NCI-H1436 (cell line): ENCODE measurements at places on chromosomes 13 and 19.

GRCh38 chr19:407511-408440 is 1.2 kb downstream of the C2CD4C start:
- no peak for DNase-seq

DNA sequence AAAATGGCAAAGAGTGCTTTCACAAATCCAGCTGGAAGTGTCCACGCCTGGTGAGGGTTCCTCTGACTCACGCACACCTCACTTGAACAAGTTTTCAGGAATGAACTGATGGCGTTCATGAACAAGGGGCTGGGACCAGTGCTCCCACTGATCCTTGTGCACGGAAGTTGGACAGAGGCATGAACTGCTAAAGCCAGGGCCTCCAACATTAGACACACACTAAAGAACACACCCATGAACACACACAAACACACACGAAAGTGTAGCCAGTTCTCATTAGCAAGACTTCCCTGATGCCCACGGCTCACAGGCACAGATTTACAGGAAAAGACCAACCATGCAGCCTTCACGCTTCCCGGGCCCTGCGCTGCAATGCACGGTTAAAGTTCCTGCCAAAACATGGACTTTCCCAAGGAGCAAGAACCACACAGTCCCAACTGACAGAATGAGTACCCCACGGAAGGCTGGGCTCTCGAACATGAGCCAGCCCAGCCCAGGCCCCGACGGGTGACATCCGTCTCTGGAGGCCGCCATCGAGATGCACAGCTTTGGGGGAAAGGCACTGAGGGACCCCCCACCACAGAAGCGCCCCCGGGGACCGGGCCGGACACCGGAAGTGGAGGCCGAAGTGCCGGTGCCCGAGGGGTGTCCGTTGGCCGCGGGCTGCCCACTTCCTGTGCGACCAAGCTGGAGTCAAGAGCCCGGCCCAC is 808 bp downstream of the DNMT1 start:
- no peak for DNase-seq

DNA sequence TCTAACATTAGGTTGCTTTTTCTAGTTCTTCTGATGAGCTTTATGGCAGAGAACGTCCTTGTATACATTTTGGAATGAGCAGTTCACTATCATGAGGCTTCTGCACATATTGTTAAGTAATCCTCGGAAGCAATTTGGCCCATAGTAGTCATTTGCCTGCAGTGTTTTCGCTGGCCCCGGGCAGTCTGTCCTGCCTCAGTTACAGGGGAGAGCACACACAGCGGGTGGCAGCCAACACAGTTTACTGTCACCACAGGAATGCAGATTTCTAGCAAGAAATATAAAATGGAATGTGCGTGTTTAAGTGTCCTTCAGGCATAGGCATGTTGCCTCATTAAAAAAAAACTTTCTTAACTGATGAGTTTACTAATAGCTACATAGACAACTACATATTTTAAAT is 71.5 kb upstream of the GJB6 start:
- no peak for DNase-seq

DNA sequence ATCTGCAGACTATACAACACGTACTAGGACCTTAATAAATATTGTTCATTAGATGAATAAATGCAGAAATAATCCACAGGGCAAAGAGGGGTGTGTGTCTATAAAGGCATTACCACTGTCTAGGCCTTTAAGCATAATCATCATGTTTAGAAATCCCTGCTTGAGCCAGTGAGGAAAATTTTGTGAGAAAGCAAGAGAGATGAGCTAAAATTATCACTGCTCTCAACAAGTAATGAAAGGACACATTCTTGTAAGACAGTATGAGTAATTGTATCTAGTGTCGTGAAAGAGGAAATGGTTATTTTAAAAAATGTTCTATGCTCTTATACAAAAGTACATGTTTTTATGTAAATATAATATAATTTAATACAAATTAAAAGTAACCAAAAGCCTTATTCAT is 1699.4 kb downstream of the PCDH9 start:
- no peak for DNase-seq

DNA sequence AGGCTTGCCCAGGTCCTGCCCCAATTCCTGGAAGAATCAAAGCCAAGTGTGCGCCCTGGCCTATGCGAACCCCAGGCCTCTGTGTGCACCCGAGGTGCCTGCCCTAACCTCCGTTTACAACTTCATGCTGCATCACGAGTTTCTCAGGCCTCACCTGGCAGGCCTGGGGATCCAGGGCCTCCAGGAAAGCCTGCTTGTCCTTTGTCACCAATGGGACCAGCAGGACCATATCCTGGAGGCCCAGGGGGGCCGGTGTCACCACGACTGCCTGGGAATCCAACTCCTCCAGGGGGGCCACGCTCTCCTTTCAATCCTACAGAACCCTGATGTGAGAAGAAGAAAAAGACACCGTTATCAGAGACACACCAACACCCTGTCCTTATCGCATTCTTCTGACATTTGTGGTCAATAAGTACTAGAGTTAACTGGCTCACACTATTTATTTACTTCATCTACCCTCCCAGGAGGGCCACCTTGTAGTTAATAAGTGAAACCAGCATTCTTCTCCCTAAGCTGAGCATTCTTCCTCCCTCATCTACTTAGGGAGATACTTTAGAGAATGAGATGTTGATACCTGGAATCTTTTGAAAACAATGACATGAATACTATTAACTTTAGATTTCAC is 120.6 kb downstream of the COL4A1 start:
- DNase-seq = no peak

- no peak for DNase-seq
These were observed 100.4 kb downstream of the SLC10A2 start for GRCh38 chr13:102965802-102966201.

DNA sequence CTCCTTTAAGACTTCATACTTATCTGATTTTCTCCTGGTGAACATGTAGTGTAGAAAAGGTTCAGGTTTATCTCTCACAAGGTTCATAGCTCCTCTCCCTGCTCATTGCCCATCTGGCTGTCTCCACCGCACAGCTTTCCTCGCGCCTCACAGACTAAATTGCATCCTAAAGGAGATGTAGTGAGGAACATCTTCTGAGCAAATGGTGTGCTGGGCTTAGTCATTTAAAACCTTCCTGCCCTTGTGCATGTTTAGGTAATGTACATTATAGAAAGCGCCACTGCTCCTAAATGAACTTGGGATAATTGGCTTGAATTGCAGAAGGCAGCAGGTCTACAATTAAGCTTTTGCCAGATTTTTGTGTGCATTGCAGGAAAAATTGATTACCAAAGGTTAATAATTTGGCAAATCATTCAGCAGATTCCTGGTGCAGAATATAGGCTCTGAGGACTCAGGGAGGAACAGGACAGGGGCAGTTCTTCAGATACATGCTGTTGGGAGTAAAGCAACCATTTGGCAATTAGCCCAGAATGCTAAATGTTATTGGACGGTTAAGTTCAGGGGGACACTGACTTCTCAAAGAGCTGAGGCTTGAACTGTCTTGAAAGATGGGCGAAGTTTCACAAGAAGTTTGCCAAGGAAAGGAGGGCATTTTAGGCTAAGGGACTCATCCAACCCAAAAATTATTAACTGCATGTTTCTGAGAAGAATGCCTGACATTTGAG is 108.4 kb upstream of the CLDN10 start:
- no peak for DNase-seq

GRCh38 chr13:102897371-102898138 is 51.7 kb downstream of the ERCC5 start:
- DNase-seq = no peak

GRCh38 chr13:98782654-98783053 is 30.2 kb upstream of the SLC15A1 start:
- DNase-seq = no peak

GRCh38 chr19:10256970-10257615 is 5.1 kb downstream of the MRPL4 start:
- DNase-seq = no peak

GRCh38 chr19:35911790-35912189 is 3.7 kb upstream of the TYROBP start:
- no peak for DNase-seq

DNA sequence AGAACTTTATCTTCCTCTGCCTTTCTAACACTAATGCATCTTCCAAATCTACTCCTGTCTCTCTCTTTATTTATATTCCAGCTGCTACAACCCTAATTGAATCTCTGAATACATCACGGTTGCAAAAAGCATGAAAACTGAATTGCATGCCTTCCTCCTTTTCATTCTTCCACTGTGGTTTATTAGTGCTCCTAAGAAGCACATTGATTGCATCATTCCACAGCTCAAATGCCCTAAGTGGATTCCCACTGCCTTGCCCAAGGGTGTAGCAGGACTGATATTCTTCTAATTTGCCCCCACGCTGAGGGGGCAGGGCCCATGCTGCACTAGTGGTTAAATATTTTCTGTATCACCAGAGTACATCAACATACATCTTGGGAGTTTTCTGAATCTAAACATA is 640.8 kb downstream of the EFNB2 start:
- no peak for DNase-seq

GRCh38 chr13:29849071-29849631 is 1.3 kb downstream of the UBL3 start:
- no peak for DNase-seq

GRCh38 chr13:84136582-84136981 is 254.3 kb upstream of the SLITRK1 start:
- DNase-seq = no peak

- DNase-seq = no peak
These were observed 870.8 kb downstream of the SLITRK5 start for GRCh38 chr13:88541994-88542393.

DNA sequence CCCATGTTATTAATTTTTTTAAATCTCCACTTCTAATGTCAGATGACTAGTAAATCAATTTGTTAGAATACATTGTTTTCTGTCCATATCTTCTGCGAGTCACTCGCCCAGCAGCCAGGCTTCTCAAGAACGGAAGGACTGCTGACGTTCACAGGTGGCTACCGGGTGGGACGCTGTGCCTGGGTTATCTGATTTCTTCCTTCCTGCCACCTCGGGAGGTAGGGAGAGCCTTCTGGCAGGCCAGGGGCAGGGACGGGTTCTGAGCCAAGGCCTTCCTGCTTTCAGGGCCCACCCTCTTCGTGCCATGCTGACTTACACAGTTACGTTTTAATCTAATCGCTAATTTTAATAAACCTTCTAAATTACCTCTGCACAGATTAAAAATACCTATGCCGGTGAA is 7.9 kb upstream of the C1QTNF9 start:
- DNase-seq = no peak

DNA sequence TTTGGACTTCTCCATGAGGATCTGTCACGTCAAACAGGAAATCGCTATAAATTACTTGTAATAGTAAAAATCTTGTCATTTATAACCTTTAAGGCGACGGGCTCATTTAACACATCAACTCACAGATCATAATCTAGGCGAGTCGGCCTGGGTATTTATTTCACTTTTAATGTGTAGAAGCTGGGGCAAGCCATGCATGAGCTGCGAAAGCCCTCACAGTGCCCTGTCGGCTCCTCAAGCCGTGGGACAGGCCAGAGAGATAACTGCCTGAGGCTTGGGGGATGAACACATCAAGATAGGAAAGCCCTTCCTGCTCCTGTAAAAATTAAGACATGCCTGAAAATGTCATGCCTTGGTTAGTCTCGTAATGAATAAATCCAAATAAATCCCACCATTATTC is 30.8 kb downstream of the SOX1 start:
- DNase-seq = no peak

- no peak for DNase-seq
These were observed 2.9 kb downstream of the FFAR1 start for GRCh38 chr19:35350591-35350990.
